ENCODE measurements at places on chromosomes 16 and 17.

DNA sequence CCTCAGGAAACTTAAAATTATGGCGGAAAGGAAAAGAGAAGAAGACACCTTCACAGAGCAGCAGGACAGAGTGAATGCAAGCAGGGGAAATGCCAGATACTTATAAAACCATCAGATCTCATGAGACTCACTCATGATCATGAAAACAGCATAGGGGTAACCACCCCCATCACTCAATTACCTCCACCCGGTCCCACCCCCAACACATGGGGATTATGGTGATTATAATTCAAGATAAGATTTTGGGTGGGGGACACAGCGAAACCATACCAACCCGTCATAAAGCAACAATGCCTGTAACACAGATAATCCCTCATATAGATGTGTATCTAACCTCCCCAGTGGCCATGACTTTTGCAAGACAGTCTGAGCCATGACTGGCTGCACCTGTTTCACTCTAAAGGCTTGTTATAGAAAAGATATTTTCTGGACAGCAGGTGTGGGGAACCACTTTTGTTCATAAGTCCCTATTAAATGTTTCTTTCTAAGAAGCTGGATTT, 7.0 kb upstream of the GSDMA start:
- no peak for DNase-seq

DNA sequence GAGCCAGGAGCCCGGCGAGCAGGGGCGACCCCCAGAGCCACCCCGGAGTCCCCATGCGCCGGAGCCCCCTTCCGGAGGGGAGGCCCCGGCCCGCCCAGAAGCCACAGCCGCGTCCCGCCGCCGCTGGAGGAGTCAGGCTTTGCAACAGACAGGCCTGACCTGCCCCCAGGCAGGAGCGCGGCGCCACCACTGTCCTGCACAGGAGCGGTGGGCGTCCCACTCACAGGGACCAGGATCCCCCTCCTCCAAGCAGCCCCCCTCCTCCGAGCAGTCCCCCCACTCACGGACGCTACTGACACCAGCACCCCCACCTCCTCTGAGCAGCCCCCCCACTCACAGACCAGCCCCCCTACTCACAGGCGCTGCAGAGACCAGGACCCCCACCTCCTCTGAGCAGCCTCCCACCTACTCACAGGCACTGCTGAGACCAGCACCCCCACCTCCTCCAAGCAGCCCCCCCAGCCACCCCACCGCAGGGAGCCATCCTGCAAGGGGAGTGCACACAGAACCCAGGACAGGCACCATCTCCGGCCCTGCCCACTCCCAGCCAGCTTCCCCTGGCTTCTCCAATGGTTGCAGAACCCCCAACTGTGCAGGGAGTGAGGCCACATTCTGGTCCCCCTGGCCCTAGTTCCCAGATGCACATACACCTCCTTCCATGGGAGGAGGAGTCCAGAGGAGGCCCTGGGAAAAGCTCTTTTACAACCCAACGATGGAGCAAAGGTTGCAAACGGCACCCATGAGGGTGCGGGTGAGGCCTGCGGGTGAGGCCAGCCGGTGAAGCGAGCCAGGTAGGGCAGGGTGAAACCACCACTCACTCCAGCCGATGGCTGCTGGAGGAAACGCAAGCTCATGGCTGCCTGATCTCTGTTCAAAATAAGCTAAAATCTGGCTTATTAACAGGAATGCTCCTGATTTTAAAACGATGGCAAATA, 69.9 kb downstream of the ABR start:
- DNase-seq, result no peak

- no peak for DNase-seq
Measured at GRCh38 chr17:3961564-3962047, 2.6 kb downstream of the ATP2A3 start.

DNA sequence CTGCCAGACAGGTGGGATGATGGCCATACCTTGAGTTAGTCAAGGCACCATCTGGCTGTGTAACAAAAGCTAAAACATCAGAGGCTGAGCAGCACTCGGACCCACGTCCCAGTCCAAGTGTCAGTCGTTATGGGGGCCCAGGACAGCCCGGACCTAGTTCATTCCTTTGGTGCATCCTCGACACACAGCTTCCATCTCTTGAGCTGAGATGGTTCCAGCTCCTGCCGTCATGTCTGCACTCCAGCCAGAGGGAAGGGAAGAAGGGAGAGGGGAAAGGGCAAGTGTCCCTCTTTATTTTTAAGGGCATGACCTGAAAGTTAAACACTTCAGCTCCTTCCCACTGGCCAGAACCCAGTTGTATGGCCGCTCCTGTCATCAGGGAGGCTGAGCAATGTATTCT, 218.0 kb downstream of the SEC14L1 start:
- no peak for DNase-seq

- no peak for DNase-seq
Measured at GRCh38 chr16:53612003-53612402, 91.7 kb downstream of the RPGRIP1L start.

GRCh38 chr17:1473841-1474240, 17.8 kb upstream of the CRK start:
- DNase-seq, result no peak

GRCh38 chr16:6193718-6194117, 1096.1 kb upstream of the EEF2KMT start:
- no peak for DNase-seq

DNA sequence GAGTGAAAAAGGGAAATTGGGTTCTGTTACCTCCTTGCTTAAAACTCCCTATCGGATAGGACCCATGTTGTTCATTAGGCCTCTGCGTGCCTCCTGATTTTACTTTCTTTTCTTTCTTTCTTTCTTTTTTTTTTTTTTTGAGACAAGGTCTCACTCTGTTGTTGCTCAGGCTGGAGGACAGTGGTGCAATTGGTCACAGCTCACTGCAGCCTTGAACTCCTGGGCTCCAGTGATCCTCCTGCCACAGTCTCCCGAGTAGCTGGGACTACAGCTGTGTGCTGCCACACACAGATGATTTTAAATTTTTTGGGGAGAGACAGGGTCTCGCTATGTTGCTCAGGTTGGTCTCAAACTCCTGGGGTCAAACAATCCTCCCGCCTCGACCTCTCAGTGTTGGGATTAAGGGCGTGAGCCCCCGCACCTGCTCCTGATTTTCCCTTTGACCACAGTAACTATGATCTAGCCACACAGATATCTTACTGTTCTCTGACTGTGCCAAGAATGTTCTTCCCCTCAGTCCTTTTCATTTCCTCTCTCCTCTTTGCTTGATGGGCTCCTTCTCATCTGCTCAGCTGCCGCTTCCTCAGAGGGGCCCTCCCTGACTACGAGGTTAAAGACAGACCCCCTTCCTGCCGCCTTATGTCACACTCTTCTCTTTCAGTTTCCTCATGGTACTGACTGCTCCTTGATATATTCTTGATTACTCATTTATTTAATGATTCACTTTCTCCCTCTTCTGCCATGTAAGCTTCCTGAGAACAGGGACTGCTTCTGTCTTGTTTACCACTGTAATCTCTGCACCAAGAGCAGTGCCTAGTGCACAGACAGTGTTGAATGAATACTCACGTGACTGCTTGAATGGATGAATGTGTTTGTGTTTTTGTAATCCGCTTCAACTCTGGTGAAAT, 44.3 kb downstream of the LCMT1 start:
- DNase-seq, result no peak

- DNase-seq, result no peak
Measured at GRCh38 chr16:28166394-28167208, 45.2 kb downstream of the XPO6 start.

GRCh38 chr17:57954397-57955182, 622 bp downstream of the CUEDC1 start:
- no peak for DNase-seq

GRCh38 chr17:74919440-74920305, 3.4 kb downstream of the USH1G start:
- no peak for DNase-seq

GRCh38 chr16:65663774-65664173, 541.9 kb upstream of the CDH11 start:
- DNase-seq, result no peak

DNA sequence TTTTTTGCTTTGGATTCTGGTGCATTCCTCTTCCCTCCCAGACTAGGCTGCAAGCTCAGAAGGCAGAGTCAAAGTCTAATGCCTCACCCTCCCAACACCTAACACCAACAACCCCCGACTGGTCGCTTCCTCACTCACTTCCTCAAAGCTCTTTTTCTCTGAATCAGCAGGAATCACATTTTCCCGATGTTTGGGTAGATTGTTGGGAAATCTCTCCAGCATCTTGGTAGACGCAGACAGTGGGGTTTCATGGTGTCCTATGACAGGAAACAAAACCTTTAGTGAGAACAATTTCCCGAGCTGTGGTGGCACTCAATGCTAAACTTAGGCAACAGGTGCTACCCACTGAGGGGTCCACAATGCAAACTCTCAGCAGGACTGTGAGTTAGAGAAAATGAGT, 39.9 kb upstream of the ICAM2 start:
- no peak for DNase-seq

DNA sequence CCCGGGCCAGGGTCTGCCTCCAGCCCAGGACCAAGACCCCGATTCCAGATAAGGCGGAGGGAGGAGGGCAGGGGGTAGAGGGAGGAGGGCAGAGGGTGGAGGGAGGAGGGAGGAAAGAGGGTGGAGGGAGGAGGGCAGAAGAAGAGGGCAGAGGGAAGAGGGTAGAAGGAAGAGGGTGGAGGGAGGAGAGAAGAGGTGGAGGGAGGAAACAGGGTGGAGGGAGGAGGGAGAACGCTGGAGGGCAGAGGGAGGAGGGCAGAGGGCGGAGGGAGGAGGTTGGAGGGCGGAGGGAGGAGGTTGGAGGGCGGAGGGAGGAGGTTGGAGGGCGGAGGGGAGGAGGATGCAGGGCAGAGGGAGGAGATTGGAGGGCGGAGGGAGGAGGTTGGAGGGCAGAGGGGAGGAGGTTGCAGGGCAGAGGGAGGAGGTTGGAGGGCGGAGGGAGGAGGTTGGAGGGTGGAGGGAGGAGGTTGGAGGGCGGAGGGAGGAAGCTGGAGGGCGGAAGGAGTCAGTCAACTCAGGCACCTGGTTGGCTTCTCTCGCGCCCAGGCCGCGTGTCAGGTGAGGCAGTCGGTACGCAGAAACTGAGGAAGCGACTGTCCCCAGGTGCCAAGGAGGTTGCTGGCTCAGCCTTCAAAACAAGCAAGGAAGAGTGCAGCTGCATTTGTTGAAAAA, 65.2 kb downstream of the KLHDC4 start:
- no peak for DNase-seq

- no peak for DNase-seq
Measured at GRCh38 chr16:67843343-67843765, 1.2 kb downstream of the THAP11 start.

DNA sequence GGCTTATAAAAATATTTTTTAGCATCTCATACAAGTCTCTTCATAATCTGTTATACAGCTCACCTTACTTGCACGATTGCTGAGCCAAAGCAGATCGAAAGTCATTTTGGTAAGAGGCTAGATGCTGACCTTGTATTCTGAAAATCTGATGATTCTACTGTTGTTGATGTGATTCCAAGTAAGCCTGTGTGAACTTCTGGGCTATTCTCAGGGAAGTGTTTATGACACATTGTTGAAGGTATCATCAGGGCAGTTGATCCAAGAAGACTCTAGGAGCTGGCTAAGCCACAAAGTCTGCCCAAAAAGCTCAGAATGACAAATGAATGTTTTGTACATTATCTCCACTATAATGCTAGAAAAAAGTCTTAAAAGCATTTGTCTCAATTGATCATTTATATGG, 16.0 kb downstream of the OMG start:
- no peak for DNase-seq

- DNase-seq, result no peak
Measured at GRCh38 chr16:83393196-83393981, 414.4 kb upstream of the HSBP1 start.

- peak; percentile 34 for DNase-seq
Measured at GRCh38 chr17:49388290-49388640, 26.2 kb upstream of the ZNF652 start.

DNA sequence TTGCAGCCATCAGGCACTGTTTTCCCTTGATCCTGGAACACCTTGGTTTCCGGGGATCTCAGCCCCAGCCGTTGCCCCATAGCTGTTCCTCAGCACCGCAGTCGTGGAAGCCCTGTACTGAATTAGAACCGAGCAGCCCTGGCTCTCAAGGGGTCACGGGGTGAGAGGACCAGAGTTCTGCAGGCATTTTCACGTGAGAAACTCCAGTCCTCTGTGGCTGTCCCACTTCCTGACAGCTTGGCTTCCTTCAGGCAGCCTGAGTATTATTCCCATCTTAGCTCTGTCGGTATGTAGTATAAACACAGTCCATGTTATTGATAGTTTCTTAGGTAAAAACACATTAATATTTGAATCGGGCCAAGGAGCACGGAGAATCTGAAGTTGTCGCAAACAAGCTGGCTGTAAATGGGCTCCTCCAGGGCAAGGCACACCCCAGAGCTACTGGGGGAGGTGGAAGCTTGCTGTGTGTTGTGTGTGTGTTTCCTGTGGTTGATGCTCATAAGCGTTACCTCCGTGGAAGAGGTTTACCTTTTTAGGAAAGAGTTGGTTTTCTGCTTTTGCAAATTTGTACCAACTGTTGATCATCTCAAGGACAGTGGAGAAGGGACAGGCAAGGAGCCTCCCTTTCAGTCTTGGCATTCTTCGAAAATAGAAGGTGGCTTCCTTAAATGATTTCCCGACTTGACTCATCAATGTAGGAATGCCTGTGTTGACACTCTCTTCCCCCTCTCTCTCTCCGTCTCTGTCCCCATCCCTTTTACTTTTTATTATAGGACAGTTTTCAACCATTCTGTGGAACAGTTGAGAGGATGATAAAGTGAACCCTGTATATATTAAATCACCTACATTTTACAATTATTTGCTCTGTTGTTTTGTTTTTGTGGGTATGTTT, 208.9 kb upstream of the CHMP6 start:
- DNase-seq, result no peak

DNA sequence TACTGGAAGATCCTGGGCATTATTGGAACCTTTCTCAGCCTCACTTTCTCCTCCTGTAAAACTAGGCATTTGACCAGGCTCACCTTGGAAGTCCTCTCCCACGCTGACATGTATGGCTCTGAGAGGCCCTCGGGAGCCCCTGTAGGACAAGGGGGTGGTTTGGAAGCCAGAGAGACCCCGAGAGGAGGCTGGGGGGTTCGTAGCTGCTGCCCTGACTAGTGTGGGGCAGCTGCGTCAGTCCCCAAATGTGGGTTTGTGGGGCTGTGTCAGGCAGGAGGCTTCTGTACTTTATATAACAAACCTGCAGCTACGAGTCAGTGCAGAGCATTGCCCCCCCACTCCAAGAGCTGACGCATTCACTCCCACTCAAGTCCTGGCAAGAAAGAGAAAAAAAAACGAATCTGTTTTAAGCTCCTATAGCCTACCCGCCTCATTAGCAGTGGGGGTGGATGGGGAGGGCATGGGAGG, 1.8 kb downstream of the CX3CL1 start:
- no peak for DNase-seq

Data from KG1 (cell line).